ENCODE measurements at places on chromosomes 7 and 10.
A peak's percentile ranks its signal among the peaks of the same experiment; 100 is the strongest.

DNA sequence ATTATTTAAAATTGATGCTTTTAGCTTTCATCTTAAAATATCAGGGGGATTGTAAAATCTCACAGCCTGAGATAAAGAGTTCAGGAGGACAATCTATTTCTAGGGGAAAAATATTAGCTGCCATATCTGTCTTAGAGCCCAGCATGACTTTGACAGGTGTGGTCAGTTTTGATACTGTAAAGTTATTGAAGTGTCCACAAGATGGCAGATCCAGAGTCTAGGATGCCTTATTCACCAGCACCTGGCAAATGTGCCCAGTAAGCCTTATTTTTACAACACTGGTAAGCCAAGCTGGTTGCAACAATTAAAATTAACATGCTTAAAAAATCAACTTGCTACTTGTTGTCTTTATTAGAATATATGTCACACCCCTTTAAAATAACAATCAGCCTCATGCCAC lies 579.3 kb downstream of the SH2D4B start:
- no peak for DNase-seq

GRCh38 chr10:13659887-13660550 lies 73.3 kb downstream of the PRPF18 start:
- DNase-seq, result peak; percentile 71

- DNase-seq, result no peak
Measured at GRCh38 chr10:17092986-17093803, 36.4 kb downstream of the CUBN start.

GRCh38 chr7:142331941-142332340 lies 74.1 kb upstream of the PRSS58 start:
- no peak for DNase-seq

GRCh38 chr10:96387601-96388000 lies 28.8 kb upstream of the OPALIN start:
- no peak for DNase-seq

DNA sequence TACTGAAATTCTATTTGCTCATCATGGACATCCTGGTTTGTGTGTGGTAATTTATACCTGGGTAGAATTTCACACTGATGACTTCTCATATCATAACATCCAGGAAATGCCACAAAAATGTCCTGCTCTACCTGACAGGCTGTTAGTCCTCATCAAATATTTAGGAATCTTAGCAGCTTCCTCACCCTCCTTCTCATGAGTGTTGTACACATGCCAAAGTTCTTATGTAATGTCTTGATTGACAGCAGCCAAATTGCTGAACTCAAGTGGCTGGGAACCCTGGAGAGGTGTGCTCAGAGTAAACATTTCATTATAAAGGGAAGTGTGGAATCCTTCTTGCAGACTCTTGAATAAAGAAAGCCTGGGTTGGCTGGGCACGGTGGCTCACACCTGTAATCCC lies 8.9 kb downstream of the EEPD1 start:
- DNase-seq, result no peak
